Inflammatory macrophage treated with lipopolysaccharide for 1 hour (primary cell): ENCODE measurements at places on chromosomes 3 and 15.

- no peak for DNase-seq
These were observed 174.8 kb upstream of the RORA start for GRCh38 chr15:61403884-61404283.

DNA sequence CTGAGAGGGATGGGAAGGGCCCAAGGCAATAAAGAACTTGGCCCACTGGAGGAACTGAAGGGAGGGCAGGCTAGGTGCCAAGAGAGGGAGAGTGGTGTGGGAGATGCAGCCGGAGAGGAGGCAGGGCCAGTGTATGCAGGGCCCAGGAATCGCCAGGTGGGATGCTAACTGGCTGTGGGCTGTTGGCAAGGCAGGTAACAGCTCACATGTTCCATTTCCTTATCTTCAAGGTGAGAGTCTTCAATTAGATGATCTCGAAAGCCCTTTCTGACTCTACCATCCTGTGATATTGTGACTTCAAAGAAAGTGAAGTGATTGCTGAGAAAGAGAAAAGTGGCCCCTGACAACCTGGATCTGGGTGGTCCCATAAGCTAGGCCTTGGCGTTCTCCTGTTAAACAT lies 49.0 kb downstream of the CASR start:
- no peak for DNase-seq

GRCh38 chr3:39415983-39416382 lies 9.5 kb downstream of the RPSA start:
- DNase-seq = no peak

DNA sequence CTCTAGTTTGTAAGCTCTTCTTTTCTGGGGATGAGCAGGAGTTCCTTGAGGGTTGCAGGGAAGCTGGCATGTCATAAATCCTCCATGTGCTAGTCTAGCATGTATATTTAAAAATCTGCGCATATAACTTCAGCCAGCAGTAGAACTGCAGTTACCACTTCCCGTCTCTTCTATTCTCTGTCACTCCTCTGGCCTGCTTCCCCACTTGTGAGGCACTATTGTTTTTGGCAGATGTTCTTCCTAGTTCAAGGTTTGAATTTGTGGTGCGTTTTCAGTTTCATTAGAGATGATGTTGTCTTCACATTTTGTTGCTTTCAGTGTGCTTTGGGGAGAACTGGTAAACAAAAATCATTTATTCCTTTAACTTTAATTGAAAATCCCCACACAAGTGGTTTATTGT lies 169.1 kb upstream of the ZPLD1 start:
- no peak for DNase-seq

- DNase-seq = no peak
These were observed 3.9 kb downstream of the GP5 start for GRCh38 chr3:194395212-194395611.

DNA sequence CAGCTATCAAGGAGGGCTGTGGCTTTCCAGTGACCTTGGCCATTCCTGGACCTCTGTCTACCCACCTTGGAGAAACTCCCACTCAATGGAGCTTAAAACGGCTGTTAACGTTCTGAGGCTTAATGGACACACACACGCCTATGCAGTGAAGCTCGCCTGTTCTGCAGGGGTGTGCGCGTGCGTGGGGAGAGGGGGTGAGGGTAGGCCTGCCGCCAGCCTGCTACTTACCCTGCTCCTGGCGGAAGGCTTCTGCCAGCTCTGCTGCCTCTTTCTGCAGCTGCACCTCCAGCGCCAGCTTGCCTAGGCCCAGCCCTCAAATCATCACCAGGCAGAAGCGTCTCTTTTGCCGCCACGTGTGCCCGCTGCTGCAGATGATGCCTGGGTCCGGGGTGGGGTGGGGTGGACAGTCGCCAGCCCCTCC lies 23.2 kb upstream of the PARL start:
- no peak for DNase-seq

- no peak for DNase-seq
These were observed 207.5 kb downstream of the ZNF385D start for GRCh38 chr3:21543380-21544075.

- DNase-seq = no peak
These were observed at the start of gene EFHB for GRCh38 chr3:19934098-19934566. EFHB (minus strand) TSS chr3:19934217; CDS start chr3:19934018, 199 bp downstream.
